ENCODE measurements at places on chromosomes 2 and 18.

DNA sequence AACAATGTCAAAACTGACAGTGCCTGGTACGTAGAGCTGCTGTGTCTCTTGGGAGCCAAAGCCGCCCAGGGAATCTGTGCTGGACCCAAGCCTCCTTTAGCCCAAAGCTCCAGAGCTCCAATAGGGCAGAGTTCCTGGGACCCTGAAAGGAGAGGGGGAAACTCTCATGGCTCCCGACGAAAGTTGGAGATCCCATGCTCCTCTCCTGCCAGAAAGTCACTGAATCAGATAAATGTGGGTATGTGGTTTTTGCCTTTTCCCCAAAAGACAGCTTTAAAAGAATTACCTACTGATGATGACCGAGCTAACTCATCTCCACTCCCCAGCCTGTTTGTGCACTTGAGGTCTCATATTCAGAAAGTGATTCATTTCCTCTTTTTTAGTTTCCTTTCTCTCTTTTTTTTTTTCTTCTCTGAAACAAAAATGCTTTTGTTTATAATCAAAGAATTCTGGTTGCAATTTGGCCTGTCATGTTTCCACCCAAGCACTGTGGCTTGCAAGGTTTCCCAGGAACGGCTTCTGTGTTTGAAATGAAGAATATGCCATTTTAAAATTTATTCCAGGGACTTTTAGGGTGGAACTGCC is 14.1 kb upstream of the PMAIP1 start:
- no peak for DNase-seq

DNA sequence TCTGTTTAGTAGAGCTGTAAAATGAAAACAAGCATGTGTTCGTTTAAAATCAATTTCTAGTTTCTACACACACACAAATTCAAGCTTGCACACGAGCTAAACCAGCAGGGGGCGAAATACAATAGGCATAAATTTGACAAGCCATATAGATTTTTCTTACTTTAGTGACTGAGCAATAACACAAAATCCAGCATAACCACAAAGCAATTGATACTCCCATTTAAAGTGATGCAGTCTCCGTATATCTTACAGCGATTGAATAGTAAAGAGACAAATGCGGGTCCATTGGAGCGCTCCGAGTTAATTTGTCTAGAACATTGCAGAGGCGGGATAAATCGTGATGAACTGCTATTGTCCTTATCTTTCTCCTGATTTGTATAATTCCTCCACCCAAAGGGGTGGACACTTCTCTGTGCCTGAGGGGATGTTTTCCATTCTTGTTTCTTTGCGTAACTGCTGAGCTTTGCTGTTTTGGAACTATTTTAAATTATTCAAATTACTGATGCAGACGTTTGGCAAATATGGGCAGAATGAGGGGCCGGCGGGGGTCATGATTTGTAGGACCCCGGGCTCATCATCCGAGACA is 1.2 kb upstream of the AFTPH start:
- no peak for DNase-seq

DNA sequence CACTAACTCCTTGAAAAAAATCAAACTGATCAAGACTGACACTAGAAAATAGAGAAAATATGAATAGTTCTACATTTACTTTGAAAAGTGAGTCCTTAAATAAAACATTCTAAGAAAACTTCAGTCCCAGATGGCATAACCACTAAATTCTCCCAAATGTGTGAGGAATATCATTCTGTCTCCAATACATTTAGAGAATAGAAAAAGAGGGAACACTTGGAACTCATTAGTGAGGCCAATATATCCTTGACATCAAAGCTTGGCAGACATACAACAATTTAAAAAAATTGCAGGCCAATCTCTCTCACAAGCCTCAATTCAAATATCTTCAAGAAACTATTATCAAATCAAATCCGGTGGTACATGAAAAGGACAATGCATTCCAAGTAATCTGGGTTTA is 79.3 kb upstream of the TMEM247 start:
- DNase-seq, result no peak

- no peak for DNase-seq
These were observed 417.7 kb upstream of the SALL3 start for GRCh38 chr18:78561757-78562510.

DNA sequence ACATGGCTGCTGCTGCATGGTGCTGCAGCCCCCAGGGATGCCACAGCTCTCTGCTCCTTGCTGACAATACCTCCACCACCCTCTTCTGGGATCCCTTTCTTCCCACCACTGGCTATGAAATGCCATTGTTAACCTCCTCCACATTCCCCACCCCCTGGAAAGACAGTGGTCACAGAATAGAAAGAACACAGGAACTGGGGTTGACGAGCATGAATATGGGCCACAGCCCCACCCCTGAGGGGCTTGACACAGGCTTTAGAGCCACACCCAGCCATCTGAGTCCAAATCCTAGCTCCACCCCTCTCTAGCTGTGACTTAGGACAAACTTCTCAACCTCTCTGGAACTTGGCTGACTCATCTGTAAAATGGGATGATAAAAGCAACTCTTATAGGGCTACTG is 47.3 kb downstream of the TMEM163 start:
- DNase-seq, result no peak

DNA sequence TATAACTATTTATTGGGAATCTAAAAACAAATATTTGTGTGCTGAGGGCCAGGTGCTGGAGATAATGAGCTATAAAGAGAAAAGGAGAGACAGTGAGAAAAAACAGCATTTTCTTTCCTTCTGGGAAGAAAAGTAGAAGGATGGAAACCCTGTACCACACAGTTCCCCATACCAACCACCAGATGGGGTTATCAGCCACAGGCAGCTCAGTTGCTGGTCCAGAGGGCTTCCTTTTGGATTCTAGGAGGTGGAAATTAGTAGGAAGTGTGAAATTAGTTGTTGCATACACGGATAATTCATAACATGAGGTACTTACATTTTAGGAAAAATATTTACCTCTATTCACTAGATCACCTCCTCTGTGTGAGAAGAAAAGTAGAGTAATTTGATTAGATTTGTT is 237.0 kb upstream of the FOSL2 start:
- no peak for DNase-seq

DNA sequence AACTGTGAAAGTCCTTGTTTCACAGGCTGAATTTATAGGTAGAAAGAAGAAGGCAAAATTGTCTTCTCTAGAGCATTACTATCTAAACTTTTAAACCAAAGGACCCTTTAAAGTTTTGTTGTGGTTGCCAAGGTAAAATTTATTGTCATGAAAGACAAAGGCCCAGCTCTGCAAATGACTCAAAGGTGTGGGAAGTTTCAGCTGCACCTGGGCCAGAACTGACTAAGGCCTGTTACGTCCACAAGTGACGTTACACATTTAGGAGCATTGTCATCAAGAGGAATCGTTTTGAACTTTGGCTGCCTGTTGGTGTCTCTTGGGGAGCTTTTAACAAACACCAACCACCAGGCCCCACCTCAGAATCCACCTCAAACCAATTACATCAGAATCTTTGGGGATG is 8.1 kb upstream of the DSC3 start:
- DNase-seq, result no peak

- no peak for DNase-seq
These were observed 82.1 kb downstream of the TMEM163 start for GRCh38 chr2:134636714-134637113.

- no peak for DNase-seq
These were observed 35.2 kb upstream of the NETO1 start for GRCh38 chr18:72903033-72903432.

DNA sequence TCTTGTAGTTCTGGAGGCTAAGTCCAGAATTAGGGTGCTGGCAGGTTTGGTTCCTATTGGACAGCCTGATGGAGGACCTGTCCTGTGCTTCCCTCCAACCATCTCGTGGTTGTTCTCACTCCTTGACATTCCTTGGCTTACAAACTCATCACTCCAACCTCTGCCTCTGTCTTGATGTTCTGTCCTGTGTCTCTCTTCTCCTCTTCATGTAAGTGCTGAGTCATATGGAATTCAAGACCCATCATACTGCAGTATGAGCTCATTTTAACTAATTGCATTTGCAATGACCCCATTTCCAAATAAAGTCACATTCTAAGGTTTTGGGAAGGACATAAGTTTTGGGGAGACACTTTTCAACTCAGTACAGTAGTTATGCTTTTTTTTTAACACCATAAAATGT is 374.7 kb downstream of the TRIB2 start:
- no peak for DNase-seq

GRCh38 chr18:56060967-56061541 is 473.1 kb upstream of the TCF4 start:
- no peak for DNase-seq

DNA sequence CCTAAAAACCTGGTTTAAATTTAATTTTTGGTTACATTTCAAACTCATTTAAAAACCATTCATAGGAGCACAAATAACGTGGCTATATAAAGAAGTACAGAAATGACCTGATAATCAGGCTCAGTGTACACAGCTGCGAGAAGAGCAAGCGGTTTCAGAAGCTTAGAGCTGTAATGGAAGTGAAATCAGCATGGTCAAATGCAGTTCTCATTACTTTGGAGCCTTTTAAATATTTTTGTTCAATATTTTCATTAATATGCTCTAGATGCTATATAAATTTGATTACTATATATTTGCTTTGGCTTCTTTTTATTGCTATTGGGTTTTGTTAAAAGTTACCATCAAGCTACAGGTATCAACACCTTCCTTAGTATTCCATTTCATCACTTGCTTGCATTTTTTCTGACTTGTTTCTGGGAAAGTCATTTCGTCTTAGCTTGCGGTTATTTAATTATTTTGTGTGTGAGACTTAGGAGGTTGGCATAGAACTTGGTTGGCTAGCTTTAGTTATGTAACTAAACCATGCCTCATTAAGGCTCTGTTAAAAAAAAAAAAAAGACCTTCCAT is 58.7 kb downstream of the AFTPH start:
- DNase-seq, result no peak

- DNase-seq, result no peak
These were observed 1402.3 kb upstream of the LRRTM1 start for GRCh38 chr2:81706856-81707255.

- no peak for DNase-seq
These were observed 702.2 kb upstream of the NRXN1 start for GRCh38 chr2:51734115-51734514.

DNA sequence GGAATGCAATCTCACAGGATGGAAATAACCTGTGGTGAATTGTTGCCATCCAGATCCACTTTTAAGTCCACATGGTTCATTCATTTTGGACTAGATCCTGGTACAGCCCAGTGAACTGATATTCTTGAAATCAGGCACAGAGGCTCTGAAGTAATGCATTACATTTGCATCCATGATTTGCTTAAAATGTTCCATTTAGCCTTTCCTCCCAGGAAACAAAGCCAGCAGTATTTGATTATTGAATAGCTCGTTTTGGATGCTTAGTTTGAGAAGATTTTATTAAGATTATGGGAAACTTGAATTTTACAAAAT is 995.8 kb upstream of the CDH2 start:
- no peak for DNase-seq

- DNase-seq, result no peak
These were observed 74.0 kb upstream of the FZD7 start for GRCh38 chr2:201959626-201960025.

GRCh38 chr18:25517881-25518715 is 166.1 kb upstream of the ZNF521 start:
- no peak for DNase-seq

DNA sequence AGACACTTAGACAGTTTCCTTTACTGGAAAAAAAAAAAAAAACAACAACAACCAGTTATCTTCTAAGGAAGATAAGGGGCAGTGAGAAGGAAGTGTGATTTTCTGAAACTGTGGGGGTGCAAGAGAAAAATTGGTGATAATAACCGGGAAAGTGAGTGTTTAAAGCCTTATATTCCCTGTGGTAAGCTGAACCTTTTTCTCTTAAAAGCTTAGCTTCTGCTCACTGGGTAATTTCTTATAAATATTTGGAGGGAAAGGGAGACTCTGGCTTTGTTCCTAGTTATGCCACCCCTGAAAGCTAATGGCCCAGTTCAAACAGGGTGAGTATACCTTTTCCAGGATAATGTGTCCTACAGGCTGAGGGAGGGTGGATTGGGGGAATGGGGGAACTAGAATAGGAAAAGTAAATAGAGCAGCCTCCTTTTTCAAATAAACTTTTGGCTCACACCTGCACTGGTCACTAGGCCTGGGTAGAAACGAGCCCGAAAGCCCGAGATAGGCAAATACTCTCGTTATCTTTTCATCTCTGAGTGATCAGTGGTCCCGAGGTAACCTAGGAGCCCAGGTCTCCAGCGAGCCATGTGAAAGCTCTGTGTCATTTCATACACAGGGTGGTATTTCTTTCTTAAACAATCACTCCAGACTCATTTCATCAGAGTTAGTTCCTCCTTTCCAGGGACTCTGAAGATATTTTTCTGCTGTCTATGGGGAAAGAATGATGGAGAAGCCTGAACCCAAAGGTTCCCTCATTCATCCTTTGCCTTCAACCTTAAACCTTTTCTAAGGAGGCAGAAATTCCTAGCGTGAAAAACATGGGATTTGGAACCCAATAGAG is 15.5 kb upstream of the SRBD1 start:
- DNase-seq, result no peak

- DNase-seq, result no peak
These were observed 83.7 kb upstream of the UBXN4 start for GRCh38 chr2:135657806-135658582.

- DNase-seq, result no peak
These were observed 7.1 kb upstream of the KCMF1 start for GRCh38 chr2:84963692-84964405.

DNA sequence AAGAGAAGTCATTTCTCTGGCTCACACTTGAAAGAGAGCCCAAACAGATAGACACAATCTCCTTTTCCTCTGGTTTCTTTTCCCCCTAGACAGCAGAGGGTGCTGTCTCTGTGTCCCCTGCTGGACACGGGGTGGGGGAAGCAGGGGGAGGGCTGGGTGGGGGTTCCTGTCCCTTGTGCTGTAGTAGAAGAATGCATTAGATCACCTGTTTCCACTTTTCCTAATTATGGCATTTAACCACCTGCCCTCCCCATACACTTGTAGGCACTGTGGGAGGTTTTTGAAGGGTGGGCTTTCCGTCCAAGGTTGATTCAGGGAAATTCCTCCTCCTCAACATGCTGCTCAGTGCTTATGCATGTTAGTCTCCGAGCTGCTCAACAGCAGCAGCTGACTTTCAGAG is 206.2 kb upstream of the EPAS1 start:
- no peak for DNase-seq

DNA sequence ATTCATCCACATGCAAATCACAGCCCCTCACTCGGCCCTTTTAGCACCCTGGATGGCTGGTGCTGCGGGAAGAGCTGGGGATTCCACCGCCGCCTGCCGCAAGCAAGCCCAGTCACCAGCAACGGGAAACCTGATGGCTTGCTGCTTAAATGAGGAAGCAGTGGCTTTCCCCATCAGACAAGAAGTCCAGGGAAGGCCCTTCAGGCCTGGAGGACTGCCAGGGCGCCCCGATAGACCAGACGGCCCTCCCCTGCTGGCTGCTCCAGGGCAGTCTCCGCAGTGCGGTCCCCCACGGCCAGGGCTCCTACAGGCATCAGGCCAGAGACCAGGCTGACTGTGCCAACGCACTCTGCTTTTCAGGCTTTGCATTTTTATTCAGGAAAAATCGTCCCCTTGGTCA is 439.1 kb downstream of the EIPR1 start:
- peak; percentile 75 for DNase-seq

Data from esophagus muscularis mucosa (tissue), 4 donors.